Activated CD4-positive, alpha-beta memory T cell treated with anti-CD3 and anti-CD28 coated beads, Interleukin-2, amount 10 ng/mL, durations not matched to agents 7 days and 5 days (primary cell): ENCODE measurements at places on chromosomes 16 and 17.
A peak's percentile ranks its signal among the peaks of the same experiment; 100 is the strongest.

DNA sequence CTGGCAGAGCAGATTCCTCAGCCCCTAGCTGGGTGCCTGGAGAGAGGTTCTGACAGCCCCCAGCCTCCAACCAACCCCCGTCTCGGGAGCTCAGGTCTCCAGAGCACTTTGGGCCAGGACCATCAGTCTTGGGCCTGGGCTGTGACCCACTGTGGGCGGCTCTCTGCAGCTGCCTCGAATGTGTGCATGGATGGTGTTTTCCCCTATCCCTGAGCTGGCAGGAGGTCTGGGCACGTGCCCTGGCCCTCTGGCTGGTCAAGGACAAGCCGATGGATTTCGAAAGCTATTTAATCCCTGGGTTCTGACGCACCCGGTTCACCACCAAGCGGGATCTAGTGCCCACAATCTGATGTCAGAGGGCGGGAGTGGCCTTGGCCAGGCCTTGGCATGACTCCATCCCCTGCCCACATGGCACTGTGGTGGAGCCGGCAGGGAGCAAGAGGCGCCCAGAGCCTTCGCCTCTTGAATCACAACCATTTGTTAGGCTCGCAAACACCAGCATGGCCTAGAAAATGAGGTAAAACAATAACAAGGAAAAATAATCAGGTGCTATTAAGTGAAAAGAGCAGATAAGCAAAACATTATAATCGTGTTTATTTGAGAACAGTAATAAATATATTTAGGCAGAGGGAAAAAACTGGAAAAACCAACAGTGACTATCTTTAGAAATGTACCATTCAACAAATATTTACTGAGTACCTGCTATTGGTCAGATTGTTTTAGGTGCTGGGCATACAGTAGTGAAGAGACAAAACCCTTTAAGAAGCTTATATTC is 69.3 kb upstream of the TOB1 start:
- DNase-seq: no peak

DNA sequence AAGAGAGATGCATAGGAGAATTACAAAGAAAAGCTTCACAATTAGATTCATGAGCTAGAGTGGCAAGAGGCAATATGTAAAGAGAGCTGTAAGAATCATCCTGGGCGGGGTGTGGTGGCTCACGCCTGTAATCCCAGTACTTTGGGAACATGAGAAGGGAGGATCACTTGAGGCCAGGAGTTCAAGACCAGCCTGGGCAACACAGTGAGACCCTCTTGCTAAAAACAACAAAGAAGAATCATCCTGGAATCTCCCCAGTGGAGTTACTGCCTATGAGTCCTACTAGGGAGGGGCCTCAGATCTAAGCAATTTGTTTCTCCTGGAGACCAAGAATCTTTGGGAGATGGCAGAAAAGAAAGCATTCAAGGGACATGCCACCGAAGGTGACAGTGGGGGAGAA is 119.1 kb downstream of the HIC1 start:
- DNase-seq: no peak

DNA sequence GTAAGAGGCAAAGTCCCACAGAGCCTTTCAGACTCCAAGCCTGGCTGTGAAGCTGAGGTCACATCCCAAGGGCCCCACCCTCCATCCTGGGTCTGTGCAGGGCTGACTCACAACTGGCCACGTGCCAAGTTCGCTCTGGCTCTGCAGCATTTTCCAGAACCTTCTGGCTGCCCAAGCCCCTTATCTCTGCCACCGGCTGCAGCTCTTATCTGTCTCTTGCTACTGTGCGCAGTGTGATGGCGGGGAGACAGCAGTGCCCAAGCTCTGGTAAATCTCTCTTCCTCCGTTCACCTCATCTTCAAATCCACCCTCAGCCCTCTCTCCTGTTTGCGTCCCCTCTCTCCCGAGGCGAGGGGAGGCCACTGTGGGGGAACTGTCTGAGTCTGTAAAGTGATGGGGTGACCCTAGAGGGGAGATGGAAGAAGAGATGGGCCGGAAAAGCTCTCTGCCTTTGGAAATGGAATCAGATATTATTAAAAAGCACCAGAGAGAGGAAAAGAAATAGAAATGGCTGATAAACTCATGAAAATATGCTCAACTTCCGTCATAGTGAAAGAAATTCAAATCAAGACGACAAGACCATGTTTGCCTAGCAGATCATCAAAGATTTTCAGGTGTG is 162.7 kb upstream of the CDC42EP4 start:
- DNase-seq: no peak

DNA sequence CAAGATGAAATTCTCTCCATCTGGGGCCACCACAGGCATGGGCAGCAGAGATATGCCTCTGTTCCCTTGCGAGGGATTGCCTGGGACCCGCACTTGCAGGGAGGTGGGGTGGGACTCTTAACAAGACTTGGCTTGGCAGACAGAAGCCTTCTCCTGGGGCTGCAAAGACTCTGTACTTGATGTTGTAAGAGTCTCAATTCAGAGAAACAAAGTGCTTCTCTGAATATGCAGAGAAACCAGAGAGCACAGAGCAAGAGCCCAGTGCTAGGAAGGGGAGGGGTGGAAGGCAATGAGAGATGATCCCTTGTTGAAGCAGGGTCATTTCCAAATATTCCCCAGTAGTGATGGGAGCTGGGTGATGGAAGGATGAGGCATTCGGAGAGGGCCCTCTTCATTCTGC is 2.2 kb downstream of the MMP28 start:
- DNase-seq: no peak

GRCh38 chr17:77419547-77420094 is 278.9 kb downstream of the SEC14L1 start:
- DNase-seq: no peak

- no peak for DNase-seq
These were observed 250.0 kb downstream of the PRKCA start for GRCh38 chr17:66552371-66552770.

DNA sequence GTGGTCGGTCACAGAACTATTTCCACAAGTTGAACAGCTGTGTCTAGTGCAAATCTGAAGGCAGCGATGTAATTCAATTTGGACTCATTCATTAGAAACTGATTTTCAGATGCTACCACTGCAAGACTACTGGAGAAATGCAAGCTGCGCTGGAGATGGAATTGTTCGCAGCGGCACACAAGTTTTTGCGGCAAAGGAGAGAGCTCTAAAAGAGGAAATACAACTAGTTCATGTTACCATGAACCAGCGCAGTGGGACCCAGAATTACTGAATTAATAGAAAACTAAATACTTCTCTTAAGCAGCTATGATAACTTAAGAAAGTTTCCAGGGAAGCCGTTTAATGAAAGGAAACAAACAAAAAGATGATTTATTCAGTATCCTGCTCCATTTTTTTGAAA is 1.9 kb downstream of the CREBBP start:
- DNase-seq: no peak

GRCh38 chr17:4566785-4567184 is 6.4 kb upstream of the GGT6 start:
- peak; percentile 53 for DNase-seq

GRCh38 chr17:10474536-10474935 is 5.2 kb upstream of the MYH4 start:
- DNase-seq: no peak

- no peak for DNase-seq
These were observed 212.4 kb downstream of the SNX29 start for GRCh38 chr16:12188935-12189249.

DNA sequence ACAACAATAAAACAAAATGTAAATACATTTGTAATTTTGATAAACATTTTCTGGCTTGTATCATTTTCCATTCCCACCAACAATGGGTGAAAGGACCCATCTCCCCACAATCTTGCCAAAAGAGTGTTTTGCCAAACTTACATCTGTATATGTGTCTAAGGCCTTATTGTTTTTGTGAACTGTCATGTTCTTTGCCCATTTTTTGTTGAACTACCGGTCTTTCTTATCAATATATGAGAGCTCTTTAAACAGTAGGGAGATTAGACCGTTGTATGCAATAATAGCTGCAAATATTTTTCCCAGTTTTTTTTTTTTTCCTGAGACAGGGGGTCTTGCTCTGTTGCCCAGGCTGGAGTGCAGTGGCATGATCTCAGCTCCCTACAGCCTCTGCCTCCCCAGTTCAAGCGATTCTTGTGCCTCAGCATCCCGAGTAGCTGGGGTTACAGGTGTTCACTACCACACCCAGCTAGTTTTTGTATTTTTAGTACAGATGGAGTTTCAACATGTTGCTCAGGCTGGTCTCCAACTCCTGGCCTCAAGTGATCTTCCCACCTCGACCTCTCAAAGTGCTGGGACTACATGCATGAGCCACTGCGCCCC is 9.6 kb upstream of the STX4 start:
- DNase-seq: no peak

- no peak for DNase-seq
These were observed 13.9 kb downstream of the BEAN1 start for GRCh38 chr16:66440970-66441369.

DNA sequence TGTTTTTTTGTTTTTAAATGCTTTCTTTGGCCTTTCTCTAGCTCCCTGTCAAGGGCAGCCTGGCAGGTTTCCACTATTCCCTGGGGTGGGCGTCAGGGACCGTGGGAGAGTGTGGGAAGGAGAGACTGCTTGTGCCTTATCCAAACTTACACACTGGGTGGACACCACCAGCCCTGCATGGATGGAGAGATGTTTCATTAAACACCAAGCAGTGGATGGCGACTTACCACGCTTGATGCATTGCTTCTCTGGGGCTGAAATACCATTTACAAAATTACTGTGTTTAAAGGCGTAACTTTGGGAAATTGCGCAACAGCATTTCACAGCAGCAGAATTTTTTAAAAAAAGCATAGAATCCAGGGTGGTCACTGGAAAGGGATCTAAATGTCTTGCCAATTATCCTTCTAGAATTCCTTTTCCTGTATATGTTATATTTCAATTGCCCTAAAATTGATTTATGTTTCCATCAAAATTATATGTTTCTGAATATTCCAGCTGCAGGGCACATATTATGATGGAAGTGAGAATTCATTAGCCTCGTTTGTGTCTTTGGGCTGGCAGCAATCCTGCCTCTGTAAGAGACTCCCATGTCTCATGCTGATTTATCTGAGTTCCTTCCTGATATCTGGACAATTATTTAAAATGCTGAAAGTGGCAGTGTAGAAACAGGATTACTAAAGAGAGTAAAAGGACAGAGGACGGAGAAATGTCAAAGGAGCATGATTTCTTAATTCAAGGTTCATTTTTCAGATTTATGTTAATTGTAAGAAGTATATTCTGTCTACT is 247.3 kb downstream of the GRIN2A start:
- no peak for DNase-seq

- no peak for DNase-seq
These were observed 179.1 kb upstream of the CACNG5 start for GRCh38 chr17:66655861-66656260.

DNA sequence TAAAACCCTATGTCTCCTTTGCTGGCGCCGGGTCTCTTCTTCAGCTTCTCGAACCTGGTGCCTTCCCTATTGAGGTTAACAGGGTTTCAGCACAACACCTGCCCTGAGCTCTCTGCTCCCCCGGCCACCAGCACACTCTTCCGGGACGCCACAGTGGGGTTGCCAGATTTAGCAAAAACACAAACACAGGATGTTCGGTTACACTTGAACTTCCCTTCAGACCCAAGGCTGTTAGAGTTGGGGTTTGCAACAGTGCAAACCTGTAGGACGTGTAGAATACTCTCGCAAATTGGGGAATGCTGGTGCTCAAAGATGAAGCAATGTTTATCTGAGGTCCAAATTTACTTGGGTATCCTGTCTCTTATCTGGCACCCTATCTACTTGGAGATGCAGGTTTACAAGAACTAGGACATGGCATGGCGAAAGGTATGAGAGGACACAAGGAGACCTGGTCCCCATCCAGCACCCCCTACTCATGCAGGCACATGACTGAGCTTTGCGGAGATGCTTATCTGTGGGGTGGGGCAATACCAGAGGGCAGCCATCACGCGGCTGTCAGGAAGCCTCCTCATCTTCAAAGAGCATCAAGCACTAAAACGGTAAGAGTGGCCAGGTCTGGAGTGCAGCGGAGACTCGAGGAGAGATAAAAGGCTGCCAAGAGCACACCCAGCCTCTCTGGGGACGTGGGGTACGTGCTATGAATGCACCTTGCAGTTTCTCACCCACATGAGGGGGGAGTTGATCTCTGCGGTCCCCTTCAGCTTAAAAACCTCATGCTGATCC is 52.8 kb downstream of the SDK2 start:
- peak; percentile 68 for DNase-seq

- no peak for DNase-seq
These were observed 70.4 kb upstream of the TANC2 start for GRCh38 chr17:62895320-62896301.

DNA sequence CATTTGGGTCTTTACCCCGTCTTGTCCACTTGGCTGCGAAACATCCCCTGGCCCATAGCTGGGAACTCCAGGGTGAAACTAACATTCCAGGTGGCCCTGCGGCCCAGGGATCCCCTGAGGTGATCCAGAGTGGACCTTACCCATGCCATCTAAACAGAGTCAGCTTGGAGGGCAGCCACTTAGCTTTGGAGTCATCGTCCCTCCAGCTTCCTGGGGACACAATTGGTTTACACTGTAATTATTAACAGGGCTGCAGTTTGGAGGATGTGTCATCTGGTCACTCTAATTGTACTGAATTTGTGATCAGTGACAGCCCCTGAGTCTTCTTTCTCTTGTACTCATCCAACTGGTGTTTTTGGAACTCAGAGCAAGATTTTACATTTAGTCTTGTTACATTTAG is 149.9 kb downstream of the ENGASE start:
- DNase-seq: no peak

DNA sequence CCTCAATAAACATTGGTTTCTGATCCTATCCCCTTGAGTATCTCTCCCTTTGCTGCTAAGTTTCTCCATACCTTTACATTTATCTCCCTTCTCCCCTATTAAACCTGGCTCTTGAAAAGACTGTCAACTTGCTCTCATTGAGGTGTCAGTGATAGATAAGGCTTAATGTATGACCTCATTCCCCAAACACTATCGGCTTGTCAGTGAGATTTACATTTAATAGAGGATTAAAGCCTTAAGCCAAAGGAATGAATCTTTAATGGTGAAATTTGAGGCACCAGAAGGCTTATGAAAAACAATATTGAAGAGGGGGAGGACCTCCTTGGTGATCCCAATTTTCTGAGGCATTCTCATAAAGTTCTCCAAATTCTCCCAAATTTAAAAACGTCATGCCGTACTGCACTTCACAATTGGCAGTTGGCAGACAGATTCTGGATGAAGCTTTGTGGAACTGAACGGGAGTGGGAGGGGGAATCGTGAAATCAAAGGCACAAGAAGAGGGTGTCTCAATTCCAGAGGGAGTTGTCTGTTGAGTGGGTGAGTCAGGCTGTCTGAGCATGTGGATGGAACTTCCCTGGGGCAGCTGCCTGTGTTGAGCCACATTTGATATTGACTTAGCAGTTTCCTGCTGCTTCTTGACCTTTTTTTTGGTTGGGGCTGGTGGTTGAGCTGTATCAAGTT is 478.8 kb downstream of the NPIPA7 start:
- DNase-seq: no peak

GRCh38 chr16:57804111-57804837 is 2.0 kb upstream of the KIFC3 start:
- no peak for DNase-seq

- peak; percentile 26 for DNase-seq
These were observed 491 bp downstream of the POLR2C start for GRCh38 chr16:57462978-57463362.
